ENCODE measurements at places on chromosomes 1 and 21.

GRCh38 chr1:104617474-104617873 is 867.8 kb downstream of the AMY1C start:
- no peak for DNase-seq

DNA sequence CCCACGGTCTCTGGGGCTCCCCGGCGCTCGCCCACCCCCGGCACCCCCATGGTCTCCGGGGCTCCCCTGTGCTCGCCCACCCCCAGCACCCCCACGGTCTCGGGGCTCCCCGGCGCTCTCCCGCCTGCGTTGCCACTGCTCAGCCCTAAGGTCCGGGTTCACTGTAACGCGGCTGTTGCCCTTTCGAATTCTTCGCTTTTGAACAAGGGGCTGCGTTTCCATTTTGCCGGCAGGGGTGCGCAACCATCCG is 5.2 kb upstream of the FTCD start:
- no peak for DNase-seq

- DNase-seq = no peak
These were observed 31.9 kb downstream of the UMODL1 start for GRCh38 chr21:42102991-42103390.

DNA sequence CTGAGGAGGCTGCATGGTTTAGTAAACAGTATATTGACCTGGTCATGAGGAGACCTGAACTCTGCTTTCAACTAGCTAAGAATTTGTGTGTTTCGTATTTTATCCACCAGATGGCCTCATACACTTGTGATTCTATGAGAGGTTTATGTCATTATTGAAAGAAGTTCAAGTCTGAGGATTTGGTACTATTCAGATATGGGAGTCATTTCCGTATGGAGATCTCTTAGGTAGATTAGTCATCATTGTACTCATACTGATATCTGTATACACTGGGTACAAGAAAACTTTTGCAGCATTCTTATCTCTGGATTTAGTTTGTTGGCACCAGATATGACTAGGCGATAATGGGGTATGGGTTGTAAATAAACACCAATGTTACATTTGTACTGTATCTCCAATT is 26.6 kb downstream of the ATF6 start:
- peak; percentile 30 for DNase-seq

DNA sequence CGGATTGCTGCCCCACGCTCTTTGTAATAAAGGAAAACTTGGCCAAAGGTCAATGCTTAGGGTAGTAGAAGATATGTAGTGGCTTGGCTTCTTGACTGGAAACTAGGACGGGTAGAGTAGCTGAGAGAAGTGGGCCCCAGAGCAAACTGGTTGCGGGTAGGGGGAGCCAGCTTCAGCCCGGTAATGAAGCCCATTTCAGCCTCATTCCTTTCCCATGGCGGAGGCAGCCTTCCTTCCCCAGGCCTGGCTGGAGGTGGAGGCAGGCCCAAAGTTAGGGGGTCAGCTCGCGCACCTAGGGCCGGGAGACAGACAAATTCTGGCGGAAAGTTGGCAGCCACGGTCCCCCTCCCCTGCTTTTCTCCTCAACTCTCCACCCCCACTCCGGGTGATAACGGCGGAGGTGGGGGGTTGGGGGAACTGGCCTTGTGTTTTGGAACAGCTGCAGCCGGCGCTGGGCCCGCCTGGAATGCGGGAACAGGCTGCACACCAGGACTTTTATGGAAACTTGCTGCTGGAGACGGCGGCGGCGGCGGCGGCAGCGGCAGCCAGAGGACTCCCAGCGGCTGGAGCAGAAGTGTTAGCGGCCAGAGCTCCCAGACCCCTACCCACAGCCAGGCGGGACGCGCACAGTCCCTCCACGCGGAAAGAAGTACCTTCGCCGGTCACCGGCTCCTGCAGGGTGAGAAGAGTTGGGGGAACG is at the start of gene NEXN:
Gene NEXN, plus strand, starts transcription at position 544 of the 700 bp plus-strand sequence. CDS start 27,483 bp downstream, outside the sequence.
- DNase-seq = no peak

DNA sequence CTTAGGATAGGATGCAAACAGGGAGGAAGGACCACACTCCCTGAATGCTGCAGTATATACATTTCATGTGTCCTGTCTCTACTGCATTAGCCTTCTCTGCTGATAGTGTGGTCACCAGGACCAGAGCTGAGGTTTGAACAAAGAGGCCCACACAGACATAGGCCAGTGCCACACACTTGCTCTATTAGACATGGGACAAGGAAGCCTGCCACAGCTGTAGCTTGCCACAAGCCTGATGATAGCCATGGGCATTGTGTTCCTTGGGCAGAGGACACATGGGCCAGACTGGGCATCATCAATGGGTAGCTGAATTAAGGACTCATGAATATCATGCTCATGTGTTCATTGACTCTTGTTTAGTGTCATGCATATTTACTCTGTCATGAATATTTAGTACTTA is 10.4 kb downstream of the CAMSAP2 start:
- DNase-seq = no peak

DNA sequence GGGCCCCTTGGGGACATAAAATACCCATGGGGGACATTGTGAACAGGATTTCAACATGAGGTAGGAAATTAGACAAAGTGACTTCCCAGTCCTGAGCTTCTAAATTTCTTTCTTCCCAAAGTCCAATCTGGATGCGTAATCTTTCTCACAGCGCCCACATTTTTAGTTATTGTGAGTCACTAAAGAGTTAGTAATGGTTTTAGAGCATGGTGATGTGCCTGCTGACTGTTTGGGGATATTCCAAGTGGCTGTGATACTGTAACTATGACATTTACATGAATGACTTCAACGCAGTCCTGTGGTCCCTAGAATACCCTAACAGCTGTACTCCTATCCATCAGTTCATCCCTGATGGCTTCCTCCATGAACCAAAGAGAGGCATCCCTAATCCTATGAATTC is 224.0 kb upstream of the COA6 start:
- no peak for DNase-seq

- peak; percentile 89 for DNase-seq
These were observed 4.4 kb upstream of the BARHL2 start for GRCh38 chr1:90721210-90722194.

- no peak for DNase-seq
These were observed 16.1 kb downstream of the FASLG start for GRCh38 chr1:172674831-172675613.

GRCh38 chr1:74629283-74629682 is 44.3 kb downstream of the ERICH3 start:
- DNase-seq = no peak

DNA sequence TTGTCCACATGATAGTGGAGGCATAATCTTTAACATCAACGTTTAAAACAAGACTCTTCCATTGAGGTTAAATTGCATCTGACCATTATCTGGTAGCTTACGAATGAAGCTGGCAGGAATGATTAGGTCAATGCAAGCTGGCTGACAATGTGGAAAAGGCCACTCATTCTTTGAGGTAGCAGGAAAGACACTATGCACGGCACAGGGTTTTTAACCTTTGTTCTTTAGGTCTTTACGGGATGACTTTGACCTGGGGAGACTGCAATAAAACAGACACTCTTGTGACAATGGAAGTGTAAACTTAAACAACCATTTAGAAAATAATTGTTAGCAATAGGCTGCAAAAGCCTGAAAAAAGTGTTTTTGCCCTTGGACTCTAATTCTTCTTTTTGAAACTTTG is 193.8 kb upstream of the FOXD3 start:
- DNase-seq = no peak

DNA sequence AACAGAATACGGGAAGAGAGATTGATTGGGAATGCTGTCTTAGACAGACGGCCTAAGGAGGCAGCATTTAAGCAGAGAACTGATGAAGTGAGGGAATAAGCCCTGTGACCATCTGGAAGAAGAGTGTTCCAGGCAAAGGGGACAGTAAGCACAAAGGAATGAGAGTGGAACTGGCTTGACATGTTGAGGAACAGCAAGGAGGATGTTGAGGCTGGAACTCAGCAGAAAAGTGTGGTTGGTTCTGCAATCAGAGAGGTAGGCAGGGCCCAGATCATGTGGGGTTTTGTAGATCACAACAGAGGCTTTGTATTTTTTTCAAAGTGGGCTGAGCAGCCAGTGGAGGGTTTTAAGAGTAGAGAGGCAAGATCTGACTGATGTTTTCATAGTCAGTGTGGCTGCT is 157.4 kb downstream of the DNM3 start:
- no peak for DNase-seq

DNA sequence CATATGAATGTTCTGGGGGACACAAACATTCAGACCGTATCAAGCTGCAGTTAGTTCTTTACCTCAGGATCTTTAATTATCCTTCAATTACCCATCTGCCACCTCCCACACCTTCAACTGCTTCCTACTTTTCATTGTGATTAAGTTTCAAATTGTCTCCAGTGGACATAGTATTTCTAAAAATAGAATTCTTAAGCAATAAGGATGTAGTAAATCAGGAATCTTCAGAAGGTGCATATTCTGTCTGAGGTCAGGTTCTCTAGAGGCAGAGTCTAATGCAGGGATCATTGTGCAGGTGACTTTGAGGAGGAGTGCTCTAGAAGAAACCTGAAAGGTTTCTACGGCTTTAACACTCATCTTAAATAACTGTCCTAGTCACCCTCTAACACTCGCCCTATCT is 102.6 kb upstream of the PPP2R5A start:
- DNase-seq = no peak

DNA sequence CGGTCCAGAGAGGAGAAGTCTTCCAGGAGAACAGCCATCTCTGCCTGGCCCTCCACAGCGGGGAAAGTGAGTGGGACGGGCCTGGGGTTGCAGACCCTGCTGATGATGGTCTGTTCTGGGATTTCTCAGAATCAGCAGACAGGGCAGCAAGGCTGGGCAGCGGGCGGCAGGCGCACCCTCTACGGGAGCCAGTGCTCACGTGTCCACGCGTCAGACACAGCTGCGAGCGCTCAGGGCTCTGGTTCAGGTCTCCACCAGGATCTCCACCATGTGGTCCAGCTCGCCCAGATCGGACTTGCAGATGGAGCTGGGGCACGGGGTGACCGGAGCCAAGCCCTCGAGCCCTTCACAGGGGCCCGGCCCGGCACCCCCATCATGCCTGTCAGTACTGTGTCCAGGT is 5.5 kb downstream of the CLCA4 start:
- DNase-seq = no peak

DNA sequence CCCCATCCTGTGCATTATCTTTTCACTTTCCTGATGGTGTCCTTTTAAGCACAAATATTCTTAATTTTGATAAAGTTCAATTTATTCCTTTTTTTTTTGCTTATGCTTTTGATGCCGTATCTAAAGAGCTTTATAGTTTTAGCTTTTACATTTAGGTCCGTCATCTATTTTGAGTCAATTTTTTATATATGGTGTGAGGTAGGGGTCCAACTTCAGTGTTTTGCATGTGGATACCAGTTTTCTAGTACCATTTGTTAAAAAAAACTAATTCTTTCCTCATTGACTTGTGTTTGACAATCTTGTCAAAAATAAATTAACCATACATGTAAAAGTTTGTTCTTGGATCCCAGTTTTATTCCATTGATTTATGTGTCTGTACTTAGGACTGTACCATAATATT is 4.9 kb downstream of the MTF2 start:
- DNase-seq = no peak

GRCh38 chr1:54623216-54624007 is at the start of gene FAM151A:
FAM151A (minus strand) TSS chr1:54623525; CDS start chr1:54623395, 130 bp downstream.
- no peak for DNase-seq

DNA sequence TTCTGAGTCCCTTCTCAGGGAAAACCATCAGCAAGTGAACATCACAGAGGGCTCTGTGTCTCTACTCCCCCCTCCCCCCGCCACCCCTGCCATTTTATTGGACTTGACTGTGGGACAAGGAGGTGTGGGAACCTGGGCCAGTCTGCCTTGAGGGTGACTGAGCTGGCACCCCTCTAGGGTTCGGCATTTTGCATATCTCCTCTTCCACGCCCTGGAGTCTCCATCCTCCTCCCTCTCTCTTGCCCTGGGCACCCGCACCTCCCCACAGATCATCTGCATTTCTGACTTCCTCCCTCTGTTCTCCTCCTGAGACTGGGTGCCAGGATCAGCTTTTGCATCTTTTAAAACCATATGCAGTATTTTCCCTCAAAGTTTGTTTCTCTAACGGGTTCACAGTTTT is 107.1 kb upstream of the ERRFI1 start:
- DNase-seq = no peak

- DNase-seq = no peak
These were observed 74.2 kb downstream of the PTPN14 start for GRCh38 chr1:214476986-214477870.

DNA sequence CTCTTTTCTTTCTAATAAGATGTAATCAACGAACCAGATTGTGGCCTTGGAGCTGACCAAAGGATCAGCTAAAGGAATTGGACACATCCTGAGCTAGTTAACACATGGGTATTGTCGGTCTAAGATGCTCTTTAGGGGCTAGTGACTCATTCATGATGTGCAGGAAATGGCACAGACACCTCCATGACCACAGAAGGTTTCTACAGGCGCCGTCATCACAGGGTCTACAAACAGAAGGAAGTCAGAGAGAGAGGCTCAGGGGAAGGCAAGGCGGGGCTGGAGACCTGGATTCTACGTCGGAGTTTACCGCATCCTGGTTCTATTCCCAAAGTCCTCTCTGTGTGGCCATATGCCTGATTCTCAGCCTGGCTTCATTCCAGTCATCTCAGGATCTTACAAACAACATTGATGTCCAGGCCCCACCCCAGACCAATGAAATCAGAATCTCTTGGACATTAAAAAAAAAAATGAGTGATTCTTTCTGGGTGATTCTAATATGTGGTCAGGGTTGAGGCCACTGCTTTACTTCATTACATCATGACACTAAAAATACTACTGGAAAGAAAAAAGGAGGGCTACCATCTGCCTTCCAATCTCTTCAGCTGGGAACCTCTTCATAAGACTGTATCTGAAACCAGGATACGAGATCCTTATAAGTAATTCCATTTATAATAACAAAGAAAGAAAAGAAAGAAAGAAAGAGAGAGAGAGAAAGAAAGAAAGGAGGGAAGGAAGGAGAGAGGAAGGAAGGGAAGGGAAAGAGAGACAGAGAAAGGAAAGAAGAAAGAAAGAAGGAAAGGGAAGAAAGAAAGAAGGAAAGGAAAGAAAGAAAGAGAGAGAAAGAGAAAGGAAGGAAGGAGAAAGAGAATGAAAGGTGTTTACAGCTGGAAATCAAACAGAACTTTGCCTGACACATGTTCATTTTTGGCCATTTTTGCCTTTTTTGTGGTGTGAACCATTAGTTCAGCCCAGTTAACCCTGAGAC is 11.6 kb upstream of the KCNJ15 start:
- no peak for DNase-seq

GRCh38 chr1:223006371-223006770 is 136.7 kb downstream of the TLR5 start:
- no peak for DNase-seq

DNA sequence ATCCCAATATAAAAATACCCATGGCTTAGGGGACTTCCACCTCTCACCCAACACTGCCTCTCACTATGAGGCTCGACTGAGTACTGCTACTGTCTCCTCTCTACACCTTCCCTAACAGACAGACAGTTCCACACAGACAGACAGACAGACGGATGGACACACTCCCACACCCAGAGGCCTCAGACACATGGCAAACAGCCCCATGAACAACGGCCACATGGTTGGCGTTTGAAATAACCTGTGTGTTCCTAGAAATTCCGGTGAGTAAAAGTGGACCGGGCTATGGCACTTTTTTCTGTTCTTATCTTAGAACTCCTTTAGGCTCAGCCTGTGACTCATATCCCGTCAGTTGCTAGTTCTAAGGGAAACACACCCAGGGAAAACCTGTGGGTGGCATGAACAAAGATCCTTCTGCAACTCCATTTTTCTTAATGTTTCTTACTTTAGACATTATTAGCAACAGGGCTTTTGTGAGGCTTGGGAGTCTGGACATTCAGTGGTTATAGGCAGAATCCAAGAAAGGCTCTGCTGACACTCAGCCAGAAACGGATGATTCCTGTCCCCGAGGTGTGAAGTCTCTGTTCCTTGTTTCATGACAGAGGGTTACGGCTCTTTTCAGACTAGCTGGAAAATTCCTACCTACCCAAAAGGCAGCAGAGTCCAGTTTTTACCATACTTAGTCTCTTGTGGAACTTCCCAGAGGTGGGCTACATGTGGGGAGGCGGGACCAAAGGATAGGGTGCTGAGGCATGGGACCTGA is 90.5 kb upstream of the TLR5 start:
- DNase-seq = no peak
